ENCODE measurements at places on chromosomes 1 and 21.

DNA sequence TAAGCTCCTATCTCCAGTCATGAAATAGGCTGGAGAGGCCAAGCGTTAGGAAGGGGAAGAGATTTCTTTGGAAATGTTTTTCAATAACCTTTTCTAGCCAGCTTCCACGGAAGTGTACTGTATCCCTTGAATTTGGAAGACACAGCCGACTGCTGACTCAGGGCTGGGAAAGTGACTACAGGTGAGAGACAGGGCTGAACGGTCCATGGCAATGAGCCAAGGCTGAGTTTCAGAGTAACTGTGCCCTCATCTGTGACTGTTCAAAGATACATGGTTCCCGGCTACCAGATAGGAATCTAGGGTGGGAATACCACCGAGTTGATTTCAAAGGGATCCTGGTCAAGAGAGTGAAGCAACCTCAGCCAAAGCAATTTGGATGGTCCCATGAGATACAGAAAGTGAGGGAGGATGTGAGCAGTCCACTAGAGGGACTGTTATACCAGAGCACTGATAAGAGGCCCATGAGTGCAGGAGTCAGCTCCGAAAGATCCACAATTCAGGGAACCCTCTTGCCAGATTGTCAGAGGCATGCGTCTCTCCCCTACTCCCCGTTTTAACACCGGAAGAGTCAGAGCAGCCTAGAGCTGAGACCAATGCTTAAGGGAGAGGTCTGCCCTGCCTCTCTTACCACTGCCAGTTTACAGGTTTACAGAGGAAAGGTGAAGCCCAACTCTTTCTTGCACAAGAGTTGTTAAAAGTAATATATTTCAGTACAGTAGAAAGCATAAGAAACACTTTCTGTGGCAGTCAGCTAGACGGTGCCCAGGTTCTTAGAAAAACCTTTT is 3.2 kb upstream of the KRTAP19-8 start:
- no peak for DNase-seq

DNA sequence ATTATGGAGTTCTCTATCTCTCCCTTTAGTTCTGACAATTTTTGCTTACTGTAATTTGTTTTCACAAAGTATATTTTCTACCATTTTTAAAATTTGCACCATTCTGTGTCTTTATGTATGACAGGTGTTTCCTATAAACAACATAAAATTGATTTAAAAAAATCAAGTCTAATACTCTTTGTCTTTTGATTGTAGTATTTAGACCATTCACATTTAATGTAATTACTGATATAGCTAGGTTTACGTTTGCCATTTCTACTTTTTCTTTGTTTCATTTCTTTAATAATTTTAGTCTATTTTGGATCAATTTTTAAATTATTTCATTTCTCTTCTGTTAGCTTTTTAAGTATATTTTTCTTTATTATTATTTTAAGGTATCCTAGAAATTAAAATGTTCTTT is 44.4 kb upstream of the LCE5A start:
- DNase-seq: no peak

DNA sequence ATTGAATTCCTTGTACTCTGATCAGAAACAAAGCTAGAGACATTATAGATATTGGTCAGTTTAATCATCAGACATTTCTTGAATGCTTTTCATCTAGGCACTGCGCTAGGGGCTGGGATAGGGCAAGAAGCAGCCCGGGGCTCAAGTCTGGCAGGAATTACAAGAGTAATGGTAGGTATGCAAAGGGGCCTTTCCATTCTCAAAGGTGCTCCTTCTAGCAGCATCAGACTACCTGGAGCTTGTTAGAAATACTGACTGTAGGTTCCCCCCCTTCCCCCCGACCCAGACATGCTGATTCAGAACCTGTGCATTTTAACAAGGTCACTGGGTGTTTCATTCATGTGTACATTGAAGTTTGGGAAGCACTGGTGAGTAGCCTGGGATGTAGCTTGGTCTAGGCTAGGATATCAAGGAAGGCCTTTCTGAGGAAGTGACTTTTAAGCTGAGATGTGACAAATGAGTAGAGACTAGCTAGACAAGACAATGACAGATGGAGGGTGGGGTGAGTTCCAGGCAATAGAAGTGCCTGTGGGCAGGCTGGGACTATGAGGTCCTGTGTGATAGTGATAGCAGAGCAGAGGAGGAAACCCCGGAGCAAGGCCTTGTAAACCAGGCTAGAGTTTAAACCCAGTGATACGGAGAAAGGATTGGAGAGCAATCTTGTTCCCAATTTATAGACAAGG is 26.3 kb downstream of the NFASC start:
- no peak for DNase-seq

GRCh38 chr1:44031252-44032169 is at the start of gene SLC6A9:
Gene SLC6A9, minus strand, starts transcription at chr1:44031462. Its CDS starts 7,185 bp downstream, at chr1:44024277.
- DNase-seq: peak; percentile 25

DNA sequence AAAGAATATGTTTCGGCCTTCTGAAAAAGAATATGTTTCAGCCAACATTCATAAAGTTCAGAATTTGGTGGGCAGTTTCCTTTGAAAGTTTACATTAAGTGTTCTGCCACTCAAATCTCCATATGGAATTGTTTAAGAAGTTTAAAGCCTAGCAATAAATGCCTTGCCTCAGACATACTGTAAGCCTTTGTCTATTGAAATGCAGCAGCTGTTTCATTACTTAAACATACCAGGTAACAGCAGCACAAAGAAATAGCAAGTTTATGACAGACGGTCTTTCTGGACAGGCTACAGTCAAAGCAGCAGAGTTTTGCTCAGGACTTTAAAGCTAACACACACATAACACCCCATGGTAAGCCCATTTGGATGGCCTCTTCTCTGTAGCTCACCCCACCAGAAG is 38.5 kb upstream of the C1orf105 start:
- no peak for DNase-seq

- DNase-seq: peak; percentile 42
These were observed at the start of gene ELOVL1 for GRCh38 chr1:43367904-43368645. Gene ELOVL1, minus strand, starts transcription at chr1:43368011. Its CDS starts 2,402 bp downstream, at chr1:43365609.

GRCh38 chr1:26950602-26951001 is 9.7 kb downstream of the KDF1 start:
- DNase-seq: no peak

- no peak for DNase-seq
These were observed 9.9 kb upstream of the C1QA start for GRCh38 chr1:22626237-22627157.

- no peak for DNase-seq
These were observed 5.5 kb upstream of the SYNJ1 start for GRCh38 chr21:32733356-32733755.

- no peak for DNase-seq
These were observed 10.7 kb upstream of the PHTF1 start for GRCh38 chr1:113770031-113770430.

DNA sequence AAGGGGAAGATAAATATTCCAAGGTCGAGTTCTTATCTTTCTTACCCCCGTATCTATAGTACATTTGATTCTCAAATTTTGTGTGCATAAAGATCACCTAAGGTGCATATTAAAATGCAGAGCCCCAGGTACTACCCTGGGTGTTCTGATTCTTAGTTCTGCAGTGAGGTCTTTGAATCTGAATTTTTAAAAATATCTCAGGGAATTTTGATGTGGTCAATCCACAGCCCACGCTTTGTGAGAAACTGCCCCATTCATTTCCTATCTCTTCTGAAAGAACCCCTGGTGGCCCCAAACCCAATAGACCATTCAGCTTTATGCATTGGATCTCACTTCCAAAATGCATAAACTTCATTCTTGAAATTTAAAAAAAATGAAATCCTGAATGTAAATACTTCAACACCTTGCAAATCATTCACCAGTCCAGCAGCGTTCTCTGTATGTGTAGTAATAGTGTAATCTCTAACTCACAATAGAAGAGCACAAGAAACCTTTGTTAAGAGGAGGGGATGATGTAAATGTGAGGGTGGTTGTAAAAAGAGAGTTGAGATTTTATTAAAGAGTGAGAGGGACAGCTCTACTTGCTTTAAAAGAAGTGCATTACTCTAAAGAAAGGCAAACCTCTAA is 108.8 kb upstream of the ZP4 start:
- no peak for DNase-seq

DNA sequence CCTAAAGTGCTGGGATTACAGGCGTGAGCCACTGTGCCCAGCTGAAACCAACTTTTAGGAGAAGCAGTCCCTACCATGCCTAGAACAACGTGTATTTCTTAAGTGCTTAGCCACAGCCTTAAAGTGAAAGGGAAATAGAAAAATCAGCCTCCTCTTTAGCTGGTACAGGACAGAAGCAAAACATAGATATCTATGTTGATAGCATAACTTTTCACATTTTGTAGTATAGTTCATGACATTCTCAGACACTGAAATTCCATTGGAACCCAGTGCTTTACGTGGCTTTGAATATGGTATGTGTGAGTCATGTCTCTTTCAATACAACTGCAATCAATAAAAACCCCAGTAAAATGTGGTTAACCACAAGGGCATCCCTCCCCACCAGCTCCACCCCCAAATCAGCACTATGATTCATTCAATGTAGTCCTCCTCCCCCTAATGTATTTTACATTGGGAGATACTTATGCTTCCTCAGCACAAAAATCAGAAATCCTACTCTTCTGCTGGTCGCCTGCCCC is 32.1 kb downstream of the TGFB2 start:
- no peak for DNase-seq

GRCh38 chr1:34786521-34787325 is 5.7 kb downstream of the GJB3 start:
- DNase-seq: peak; percentile 22

DNA sequence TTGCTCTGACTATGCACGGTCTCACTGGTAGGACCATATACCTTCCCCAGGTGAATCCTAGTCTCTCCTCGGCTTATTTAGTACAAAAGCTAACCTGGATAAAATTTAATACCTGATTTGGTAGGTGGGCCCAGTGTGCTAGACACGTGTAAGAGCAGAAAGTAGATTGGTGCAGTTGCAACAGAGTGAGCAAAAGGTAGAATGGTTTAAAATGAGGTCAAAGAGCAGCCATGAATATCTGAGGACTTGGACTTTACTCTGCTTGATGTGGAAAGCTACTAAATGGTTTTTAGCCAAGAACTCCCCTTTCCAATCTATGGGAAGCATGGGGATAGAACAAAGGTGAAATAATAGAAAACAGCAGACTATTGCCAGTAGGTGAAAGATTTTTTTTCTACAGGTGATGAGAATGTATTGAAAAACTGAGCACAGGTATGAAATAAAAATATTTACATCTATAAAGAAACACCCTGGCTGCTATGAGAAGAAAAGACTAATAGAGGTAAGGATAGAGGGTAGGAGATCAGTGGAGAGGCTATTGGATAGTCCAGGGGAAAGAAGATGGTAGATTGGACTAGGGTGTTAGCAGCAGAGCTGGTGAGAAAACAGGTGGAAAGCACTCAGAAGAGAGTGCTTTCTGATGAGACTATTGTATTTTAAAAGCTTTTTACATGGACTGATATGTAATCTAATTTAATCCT is 61.3 kb upstream of the BCL9 start:
- no peak for DNase-seq

DNA sequence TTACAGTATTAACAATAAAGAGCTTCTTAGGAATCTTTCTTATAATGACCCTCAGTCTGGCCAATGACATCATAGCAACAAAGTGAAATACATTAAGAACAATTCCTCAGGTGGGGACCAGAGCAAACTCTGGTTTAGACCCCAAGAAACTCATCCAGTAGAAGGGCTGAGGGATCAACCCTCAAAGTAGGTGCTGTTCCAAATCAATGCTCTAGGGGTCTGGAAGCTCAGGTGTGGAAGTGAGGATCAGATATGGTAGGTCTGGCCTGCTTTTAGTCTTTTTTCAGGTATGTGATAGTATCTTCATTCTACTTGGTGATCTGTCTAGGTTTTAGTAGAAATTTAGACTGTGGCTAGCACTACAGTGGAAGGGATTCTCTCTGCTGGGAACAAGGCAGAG is 291.7 kb downstream of the PDE4B start:
- no peak for DNase-seq

DNA sequence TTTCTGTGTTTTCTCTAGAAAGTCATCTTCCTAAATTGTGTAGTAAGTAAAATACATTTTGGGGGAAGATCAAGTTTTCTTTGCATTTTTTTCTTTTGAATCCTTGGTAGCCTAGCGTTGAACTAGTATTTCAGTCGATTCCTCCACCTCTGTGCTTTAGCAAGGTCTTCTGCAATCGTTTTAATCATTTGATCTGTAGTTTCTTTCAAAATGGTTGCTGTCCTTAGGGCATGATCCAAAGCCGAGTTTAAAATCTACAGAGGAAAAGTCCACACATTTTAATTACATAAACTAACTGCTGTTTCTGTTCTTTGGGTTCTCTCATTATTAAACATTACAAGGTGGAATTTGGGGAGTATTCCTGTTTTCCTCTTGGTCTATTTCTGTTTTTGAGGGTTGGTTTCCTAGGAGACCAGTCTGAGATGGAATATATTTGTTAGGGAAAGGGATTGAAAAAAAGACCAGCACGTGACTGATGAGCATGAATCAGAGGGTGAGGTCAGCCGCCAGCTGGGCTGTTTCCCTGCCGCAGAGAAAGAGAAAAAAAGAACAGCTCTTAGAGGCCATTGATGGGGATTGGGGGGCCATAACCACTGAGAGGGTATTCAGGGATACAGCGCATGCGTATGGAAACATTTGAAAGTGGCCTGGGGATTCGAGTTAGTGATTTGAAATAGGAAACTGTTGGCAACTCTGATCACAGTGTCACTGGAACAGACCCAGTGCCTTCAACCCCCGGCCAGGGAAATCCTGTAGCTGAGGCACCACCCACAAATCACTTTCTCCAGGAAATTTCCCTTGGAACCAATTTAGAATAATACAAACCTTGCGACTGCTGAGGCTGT is 40.6 kb downstream of the AKNAD1 start:
- no peak for DNase-seq

- no peak for DNase-seq
These were observed 355.0 kb upstream of the DUSP10 start for GRCh38 chr1:222096883-222097282.

DNA sequence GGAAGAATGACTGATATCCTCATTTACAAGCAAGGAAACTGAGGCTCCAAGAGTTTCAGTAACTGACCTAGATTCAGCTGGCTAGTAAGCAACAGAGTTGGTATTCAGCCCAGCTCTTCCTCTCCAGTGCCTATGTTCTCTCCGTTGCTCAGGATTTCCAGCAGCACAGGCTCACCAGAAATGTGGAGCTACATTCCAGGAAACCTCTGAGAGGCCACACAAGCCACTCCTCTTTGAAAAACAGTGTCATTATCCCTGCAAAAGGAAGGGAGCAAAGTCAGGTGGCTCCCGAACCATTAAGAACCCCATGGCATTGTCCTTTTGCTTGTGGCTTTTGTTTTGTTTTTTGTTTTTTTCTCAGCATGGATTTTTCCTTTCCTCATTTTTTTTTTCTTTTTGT is 40.6 kb upstream of the DUSP10 start:
- DNase-seq: no peak

DNA sequence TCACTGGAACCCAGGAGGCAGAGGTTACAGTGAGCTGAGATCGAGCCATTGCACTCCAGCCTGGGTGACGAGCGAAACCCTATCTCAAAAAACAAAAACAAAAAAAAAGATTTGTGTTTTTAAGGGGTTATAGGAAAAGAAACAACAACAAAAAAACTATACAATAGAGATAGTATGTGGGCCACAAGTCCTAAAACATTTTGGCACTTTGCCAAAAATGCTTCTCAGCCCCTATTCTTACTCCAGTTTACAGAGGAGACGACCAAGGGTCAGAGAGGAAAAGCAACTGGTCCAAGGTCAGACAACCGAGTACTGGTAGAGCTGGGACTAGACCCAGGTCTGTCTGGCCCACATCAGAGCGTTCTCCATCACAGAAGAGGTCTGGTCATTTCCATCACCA is 3.0 kb downstream of the FBXO44 start:
- DNase-seq: no peak

Data from activated naive CD4-positive, alpha-beta T cell (primary cell).